ENCODE measurements at places on chromosomes 2 and 18.
A peak's percentile ranks its signal among the peaks of the same experiment; 100 is the strongest.

DNA sequence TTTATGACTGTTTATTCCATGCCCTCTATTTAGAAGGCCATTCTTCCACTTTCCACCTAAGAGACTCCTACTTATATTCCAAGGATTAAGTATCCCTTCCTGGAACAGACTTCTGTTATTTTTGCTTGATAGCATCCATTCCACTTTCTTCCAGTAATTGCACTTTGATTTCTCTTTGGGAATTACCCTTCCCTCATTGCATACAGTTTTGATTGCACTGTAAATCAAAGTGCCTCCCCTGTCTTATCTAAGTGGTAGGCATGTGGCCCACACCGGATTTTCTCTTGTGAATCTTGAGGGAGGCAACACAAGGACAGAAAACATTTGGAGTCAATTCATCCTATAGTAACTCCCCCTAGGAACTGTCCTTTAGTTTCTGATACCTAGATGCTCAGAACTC lies 120.4 kb downstream of the PDE11A start:
- DNase-seq, result no peak

DNA sequence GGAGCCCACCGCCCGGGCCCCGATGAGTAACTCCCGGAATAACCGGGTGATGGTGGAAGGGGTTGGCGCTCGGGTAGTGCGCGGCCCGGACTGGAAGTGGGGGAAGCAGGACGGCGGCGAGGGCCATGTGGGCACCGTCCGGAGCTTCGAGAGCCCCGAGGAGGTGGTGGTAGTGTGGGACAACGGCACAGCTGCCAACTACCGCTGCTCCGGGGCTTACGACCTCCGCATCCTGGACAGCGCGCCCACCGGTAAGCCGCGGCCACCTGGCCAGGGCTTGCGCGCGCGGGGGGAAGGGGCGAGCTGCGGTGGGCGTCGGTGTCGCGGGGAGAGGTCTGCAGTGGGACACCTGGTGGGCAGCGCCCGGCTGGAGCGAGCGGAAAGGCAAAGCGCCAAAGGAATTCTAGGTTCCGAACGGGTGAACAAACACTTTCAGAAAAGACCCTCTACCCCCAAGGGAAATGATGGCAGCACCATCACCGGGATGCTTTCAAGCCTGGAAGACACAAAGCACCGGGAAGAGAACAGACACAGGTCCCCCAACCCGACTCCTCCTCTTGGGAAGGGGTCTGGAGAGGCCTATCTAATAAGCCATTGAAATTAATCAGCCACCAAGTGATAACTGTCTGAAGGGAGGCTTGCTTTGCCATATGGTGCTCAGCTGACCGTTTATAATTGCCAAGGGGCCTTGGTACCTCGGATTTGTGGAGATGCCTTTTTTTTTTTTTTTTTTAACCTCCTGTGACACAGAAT lies 1.1 kb downstream of the MIB1 start:
- DNase-seq, result peak; percentile 9

DNA sequence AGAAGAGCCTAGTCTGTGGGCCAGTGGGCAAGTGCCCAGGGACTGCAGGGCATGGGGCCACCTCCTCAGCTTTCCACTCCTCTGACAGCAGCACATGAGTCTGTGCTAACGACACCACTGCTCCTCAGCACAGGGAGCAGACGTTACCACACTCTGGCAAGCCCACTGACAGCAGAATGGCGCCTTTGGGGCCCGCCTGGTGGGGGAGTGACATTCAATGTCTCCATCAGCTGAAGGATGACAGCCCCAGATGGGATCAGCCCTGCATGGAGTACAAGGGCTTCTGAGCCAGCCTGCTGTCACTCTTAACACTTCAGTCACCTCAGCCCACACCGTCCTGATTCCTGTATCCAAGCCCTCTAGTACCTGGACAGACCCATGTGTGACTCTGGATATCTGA lies 149.4 kb upstream of the SMAD2 start:
- no peak for DNase-seq

GRCh38 chr18:6928359-6928758 lies 189.2 kb downstream of the LAMA1 start:
- DNase-seq, result no peak

GRCh38 chr2:12050396-12050795 lies 304.0 kb downstream of the LPIN1 start:
- DNase-seq, result peak; percentile 48

- DNase-seq, result no peak
These were observed 186.5 kb downstream of the NR4A2 start for GRCh38 chr2:156145976-156146375.

GRCh38 chr2:225002656-225003045 lies 39.6 kb downstream of the DOCK10 start:
- no peak for DNase-seq

- DNase-seq, result peak; percentile 84
These were observed 49.0 kb upstream of the BCL2L11 start for GRCh38 chr2:111071600-111072171.

GRCh38 chr2:38592951-38593350 lies 9.8 kb downstream of the HNRNPLL start:
- no peak for DNase-seq

DNA sequence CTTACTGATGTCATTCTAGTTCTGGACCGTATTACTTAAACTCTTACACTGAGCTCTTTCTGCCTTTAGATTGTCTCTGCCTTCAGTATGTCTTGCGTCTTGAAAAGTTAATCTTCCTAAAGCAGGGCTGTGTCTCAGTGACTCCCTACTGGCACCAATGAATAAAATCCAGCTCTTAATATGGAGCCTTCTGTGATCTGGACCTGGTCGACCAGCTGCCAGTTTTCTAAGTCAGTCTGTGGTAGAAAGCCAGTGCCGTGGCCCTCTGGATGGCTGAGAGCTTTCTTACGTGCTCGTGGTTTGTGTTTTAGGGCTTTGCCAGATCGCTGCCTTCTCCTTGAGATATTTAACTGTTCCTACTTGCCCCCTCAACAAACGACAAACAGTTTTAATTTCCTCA lies 26.8 kb downstream of the ZNF407 start:
- DNase-seq, result no peak

- no peak for DNase-seq
These were observed 861 bp upstream of the SEMA4C start for GRCh38 chr2:96870626-96871255.

- DNase-seq, result no peak
These were observed 5.5 kb upstream of the TEX51 start for GRCh38 chr2:126893153-126893552.

DNA sequence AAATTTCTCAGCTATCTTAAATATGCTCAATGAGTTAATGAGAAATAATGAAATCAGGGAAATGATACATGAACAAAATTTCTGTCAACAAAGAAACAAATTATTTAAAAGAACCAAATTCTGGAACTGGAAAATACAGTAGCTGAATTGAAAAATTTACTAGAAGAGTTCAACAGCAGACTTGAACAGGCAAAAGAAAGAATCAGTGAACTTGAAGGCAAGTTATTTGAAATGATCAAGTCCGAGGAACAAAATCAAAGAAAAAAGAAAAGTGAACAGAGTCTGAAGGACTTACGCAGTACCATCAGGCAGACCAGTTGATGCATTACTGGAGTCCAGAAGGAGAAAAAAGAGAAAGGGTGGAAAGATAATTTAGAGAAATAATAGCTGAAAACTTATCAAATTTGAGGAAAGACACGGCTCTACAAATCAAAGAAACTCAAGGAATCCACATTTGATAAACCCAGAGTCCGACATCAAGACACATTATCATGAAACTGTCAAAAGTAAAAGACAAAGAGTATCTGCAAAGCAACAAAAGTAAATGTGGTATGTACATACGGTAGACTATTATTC lies 83.6 kb downstream of the CCDC138 start:
- no peak for DNase-seq

DNA sequence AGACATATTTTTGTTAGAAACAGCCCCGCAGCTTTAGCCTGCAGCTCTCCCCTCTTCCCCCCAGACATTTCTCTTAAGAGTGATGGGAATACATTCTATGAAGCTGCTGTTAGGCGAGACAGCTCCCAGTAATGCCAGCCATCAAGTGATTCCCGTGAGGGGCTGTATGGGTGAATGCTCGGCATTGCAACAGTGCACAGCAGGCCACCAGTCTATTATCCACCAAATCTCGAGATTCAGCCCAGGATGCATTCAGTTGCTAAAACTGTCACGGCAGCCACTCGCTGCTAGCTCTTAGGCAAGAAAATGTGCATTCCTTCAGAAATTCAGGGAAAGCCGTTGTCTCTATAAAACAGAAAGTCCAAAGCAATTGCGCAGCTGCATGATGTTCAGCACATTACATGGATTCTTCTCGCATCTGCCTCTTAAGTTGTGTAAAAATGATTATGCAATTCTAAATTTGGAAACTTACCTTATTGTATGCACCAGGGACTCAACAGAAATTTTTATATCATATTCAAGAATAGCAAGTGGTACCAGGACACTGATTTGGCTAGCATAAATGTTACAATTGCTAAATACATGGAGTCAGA lies 211.3 kb upstream of the ARL4C start:
- no peak for DNase-seq

DNA sequence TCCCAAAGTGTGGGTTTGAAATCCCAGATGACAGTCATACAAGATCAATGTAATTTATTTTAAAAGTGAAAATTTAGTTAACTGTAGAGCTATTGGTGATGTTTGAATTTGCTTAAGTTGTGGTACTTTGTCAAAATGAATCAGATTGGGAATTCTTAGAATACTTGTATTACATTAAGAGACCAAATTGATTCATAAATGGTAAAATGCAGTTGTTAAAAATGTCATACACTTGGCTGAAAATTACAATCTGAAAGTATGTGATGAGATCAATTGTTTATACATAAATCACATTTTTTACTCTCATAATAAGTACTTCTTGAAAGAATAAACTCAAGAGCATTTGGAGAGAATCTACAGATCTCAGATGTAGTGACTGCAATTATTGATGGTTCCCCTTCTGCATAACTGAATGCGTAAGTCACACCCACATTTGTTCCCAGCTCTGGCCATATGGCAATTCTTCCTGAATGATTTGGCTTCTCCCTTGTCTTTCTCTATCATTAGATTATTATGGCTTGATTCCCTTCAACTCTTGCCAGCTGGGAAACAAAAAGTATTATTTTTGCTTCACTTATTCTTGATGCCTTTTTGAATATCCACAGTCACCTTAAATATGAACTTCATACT lies 558.5 kb downstream of the CPS1 start:
- DNase-seq, result no peak

DNA sequence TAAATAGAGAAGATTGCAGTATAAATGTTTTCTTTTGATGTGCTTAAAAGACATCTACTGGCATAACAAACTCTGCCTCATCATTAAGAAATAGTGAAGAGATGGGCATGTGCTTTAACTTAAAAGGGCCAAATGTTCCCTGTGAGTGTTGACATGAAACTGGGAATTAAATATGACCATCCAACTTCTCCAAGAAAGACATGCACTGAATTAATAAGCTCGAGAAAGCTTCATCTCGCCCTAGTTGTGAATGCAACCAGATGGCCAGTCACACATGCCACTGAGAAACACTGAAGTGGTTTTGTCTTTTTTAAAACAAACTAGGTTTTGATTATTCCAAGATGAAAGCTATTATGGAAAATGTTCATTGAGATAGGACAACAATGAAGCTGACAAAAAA lies 479.2 kb downstream of the RIT2 start:
- no peak for DNase-seq

GRCh38 chr18:8871489-8871888 lies 166.1 kb downstream of the MTCL1 start:
- DNase-seq, result no peak

GRCh38 chr2:9565436-9566153 lies 10.0 kb upstream of the ADAM17 start:
- DNase-seq, result peak; percentile 74

DNA sequence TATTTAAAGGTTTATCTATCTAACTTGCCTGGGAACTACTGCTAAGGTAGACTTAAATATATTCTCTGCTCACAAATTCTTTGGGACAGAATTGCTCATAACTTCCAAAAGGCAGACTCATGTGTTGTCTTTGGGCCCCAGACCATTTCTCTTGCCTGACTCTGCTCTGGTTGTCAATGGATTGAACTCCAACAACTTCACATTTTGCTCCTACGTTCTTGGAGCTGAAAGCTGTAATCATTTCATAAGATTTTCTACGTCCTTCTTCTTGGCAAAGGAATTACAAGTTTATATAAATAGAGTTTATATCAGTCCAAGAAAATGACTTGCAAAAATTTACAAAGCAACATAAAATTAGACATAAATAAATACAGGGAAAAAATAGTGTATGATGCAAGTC lies 32.9 kb upstream of the PPM1B start:
- DNase-seq, result no peak

- DNase-seq, result no peak
These were observed 481.9 kb upstream of the SETBP1 start for GRCh38 chr18:44198612-44199284.

DNA sequence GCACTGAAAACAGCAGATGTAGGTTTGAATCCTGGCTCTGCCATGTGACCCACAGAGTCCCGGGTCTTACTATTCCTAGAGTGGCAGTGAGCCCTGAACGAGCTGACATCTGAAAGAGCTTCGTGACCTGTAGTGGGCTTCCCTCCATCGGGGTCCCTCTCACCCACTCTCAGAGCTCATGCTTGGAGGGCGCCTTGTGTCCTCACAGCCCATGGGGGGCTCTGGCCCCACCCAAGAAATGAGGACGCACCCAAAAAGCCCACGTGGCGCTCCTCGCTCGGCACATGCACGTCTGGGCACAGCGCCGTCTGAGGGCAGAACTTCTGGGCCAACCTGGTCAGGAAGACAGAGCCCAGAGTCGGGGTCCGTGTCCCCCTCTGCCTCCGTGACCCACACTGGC lies 23.7 kb downstream of the LBH start:
- DNase-seq, result no peak

DNA sequence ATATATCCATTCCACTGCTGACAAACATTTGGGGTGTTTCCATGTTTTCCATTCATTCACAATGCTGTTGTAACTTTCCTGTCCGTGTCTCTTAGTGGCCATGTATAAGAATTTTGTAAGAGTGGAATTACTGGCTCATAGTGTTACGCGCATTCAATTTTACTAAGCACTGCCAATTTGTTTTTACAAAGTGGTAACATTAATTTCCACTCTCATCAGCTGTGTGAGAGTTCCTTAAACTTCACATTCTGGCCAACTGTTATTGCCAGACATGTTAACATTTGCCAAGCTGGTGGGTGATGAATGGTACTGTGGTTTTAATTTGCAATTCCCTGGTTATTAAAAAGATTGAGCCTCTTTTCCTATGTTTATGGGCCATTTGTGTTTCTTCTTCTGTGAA lies 134.2 kb downstream of the DTNB start:
- DNase-seq, result no peak
